Activated CD4-positive, alpha-beta T cell treated with anti-CD3 and anti-CD28 coated beads, Interleukin-2, amount 50 U/mL, for 24 hours (primary cell): ENCODE measurements at places on chromosomes 2 and 18.

GRCh38 chr18:40631319-40631718 lies 1323.7 kb upstream of the PIK3C3 start:
- DNase-seq, result no peak

GRCh38 chr2:23756593-23757292 lies 170.2 kb downstream of the ATAD2B start:
- no peak for DNase-seq

DNA sequence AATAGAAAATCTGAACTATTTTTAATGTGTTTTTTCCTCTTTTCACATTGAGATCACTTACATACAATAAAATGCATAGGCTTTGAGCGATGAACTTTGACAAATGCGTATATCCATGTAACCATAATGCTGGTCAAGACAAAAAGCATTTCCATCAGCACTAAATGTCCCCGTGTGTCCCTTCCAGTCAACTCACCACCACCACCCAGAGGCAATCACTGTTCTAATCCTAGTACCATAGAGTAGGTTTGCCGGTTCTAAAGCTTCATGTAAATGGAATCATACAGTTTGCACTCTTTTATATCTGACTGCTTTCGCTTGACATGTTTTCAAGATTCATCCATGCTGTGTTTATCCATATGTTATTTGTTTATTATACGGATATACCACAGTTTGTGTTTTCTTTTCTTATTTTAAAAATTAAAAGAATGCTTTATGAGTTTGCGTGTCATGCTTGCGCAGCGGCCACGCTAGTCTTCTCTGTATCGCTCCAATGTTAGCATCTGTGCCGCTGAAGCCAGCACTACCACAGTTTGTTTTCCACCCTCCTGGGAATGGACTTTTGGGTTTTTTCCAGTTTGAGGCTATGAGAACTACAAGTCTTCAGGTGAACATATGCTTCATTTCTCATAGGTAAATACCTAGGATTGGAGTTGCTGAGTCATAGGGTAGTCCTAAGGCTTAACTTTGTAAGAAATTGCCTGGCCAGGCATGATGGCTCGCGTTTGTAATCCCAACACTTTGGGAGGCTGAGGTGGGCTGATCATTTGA lies 197.5 kb upstream of the CHAC2 start:
- DNase-seq, result no peak

GRCh38 chr18:32669549-32670165 lies 103.2 kb downstream of the KLHL14 start:
- no peak for DNase-seq

- no peak for DNase-seq
These were observed 21.6 kb upstream of the ZNF521 start for GRCh38 chr18:25373432-25374179.

DNA sequence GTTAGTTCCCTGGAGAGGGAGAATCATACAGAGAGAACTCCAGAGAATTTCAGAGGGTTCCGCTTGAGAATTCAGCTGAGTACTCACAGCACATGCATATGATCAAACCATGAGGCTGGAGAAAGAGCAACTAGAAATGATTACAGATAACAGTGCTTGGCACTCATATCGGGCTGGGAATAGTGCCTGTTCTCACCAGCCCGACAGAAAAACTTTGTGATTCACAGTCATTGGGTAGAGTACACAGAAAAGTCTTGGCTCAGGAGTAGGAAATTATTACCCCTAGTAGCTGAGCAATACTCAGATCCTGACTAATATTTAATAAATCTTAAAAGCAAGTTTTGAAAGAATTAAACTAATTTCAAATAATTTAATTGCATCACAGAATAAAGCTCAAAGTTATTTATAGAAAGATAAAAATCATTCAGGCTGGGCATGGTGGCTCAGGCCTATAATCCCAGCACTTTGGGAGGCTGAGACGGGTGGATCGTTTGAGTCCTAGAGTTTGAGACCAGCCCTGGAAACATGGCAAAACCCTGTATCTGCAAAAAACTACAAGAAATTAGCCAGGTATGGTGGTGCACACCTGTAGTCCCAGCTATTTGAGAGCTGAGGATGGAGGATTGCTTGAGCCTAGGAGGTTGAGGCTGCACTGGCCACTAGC lies 6.8 kb downstream of the WDPCP start:
- DNase-seq, result no peak

GRCh38 chr2:207338220-207338607 lies 172.5 kb upstream of the KLF7 start:
- DNase-seq, result no peak

- DNase-seq, result no peak
These were observed 14.8 kb upstream of the CLASP1 start for GRCh38 chr2:121664086-121664485.

- no peak for DNase-seq
These were observed 101.6 kb upstream of the COL5A2 start for GRCh38 chr2:189281201-189281600.

- DNase-seq, result peak; percentile 30
These were observed 553 bp downstream of the CNDP2 start for GRCh38 chr18:74496508-74497323.

GRCh38 chr2:11444737-11445136 lies 21.2 kb downstream of the E2F6 start:
- DNase-seq, result no peak

DNA sequence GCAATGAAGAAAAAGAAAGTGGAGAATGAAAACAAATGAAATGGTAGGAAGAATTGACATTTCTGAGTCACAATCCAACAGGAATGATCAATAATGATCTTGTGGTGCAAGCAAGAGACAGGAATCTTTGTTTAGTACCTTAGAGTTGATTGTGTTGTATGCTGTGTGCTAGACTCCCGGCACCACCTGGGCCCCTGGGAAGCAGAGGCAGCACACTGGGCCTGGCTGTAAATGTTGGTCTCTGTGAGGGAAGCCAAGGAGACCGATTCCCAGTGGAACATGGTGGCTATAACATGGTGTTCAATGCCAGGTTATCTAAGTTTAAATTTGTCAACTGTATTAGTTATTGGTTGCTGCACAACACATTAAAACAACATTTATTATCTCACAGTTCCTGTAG lies 9.8 kb upstream of the CWC22 start:
- no peak for DNase-seq

GRCh38 chr2:4668381-4668780 lies 965.0 kb downstream of the DCDC2C start:
- no peak for DNase-seq

- DNase-seq, result no peak
These were observed 19.6 kb upstream of the ROCK2 start for GRCh38 chr2:11363868-11364564.

GRCh38 chr2:54143780-54144179 lies 28.4 kb downstream of the ACYP2 start:
- DNase-seq, result no peak

- no peak for DNase-seq
These were observed 22.3 kb downstream of the RNF125 start for GRCh38 chr18:32040936-32041335.
